Activated CD8-positive, alpha-beta memory T cell treated with anti-CD3 and anti-CD28 coated beads, Interleukin-2, amount 10 ng/mL, durations not matched to agents 7 days and 5 days (primary cell): ENCODE measurements at places on chromosomes 6 and 20. TPM values are rescaled to one million over a fixed set of nuclear protein-coding genes. Genes with fewer than 3 reads are reported as not detected.

- no peaks in the 10 kb centered on the region for H3K4me1 ChIP-seq
- no peaks in the 10 kb centered on the region for H3K36me3 ChIP-seq
- H3K27ac ChIP-seq, result no peak overlapping the region
- H3K27me3 ChIP-seq, result no peaks in the 10 kb centered on the region
- no peak for DNase-seq
Observed at GRCh38 chr20:42862446-42862845, 327.3 kb downstream of the PTPRT start.

Gene VARS1
- 140 TPM for total RNA-seq

Gene ELOVL4
- total RNA-seq, result 2.1 TPM

DNA sequence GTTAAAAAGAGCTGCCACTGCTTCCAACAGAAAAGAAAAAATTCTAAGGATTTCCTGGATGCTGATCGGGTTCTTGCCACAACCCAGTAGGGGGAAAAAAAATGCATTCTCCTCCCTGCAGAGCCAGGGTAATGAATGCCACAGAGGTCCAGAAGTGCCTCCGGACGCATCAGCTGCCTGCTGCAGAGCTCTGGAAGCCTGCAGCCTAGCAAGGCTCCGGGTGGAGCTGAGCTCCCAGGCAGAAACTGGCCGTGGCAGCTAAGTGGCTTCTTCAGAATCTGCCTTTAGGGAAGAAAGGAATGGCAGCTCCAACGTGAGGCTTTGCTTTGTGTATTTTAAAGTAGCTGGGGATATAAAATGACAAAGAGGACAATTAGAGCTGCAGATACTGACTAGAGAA lies 155.0 kb downstream of the CFAP61 start:
- H3K36me3 ChIP-seq, result no peaks in the 10 kb centered on the region
- H3K27me3 ChIP-seq, result peaks cover 4% of the 10 kb centered on the region
- H3K4me3 ChIP-seq, result no peak overlapping the region
- H3K27ac ChIP-seq, result no peak overlapping the region
- no peak for DNase-seq

DNA sequence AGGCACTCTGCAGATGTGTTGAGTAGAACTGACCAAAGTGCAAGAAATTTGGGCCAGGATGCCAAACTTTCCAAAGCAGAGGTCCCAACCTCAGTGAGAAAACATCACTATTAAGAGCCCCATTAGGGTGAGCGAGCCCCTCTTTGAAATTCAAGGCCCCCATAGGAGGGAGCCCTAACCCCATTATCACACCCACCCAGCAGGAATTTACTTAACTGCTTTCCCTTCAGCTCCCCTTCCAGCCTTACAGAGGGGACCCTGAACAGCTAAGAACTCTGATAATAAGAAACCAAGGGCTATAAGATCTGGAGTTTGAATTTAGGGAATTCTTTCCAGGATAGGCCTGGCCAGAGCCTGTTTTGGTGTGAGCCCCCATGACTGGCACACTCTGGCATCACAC lies 130.6 kb downstream of the NFATC2 start:
- H3K4me3 ChIP-seq, result no peak overlapping the region
- H3K4me1 ChIP-seq, result peaks cover 90% of the 10 kb centered on the region
- DNase-seq, result no peak
- peak overlapping the region; percentile 79 for H3K27ac ChIP-seq

GRCh38 chr6:90516074-90516660 lies 70.7 kb downstream of the MAP3K7 start:
- no peak for DNase-seq
- peaks cover 31% of the 10 kb centered on the region for H3K36me3 ChIP-seq

Gene IPCEF1
- 17.3 TPM for total RNA-seq

DNA sequence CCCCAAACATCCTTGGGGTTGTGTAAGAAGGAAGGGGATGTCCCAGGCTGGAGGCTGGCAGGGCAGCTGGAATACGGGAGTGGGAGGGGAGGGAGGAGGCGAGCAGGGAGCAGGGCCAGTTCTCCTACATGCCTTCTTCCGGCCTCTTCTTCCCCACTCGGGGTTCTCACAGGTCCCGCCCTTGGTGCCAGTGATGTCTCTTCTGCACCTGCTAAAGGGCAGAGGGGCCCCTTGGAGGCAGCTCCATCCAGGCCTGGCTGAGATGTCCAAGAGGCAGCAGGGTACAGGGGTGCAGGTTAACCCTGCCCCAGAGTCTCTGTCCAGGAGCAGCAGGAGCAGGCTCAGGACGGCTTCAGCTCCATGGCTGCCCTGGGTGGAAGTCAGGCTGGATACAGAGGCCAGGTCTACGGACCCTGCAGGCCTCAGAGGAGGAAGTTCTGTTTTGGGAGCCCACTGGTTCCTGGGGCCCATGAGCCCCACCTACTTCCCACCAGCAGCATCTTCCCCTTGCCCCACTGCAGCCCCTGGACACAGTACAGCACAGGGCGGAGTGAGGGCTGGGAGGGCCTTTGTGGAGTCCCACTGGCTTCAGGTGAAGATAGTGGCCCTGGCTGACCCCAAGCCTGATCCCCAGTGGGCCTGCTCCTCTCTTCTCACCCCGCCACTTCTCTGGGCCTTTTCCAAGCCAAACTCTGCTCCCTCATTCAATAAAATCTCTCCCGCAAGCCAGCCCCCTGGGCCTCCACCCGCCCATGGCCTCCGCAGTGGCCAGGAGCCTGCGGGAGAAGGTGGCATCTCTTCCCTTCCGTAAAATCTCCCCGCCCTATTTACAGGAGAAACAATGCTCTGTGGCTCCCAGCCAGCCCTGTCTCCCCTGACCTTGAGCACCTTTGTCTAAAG lies 60.4 kb downstream of the YTHDF1 start:
- H3K27me3 ChIP-seq, result peaks cover 8% of the 10 kb centered on the region
- no peaks in the 10 kb centered on the region for H3K4me1 ChIP-seq
- DNase-seq, result no peak
- H3K36me3 ChIP-seq, result no peaks in the 10 kb centered on the region
- no peak overlapping the region for H3K4me3 ChIP-seq

- peaks cover 65% of the 10 kb centered on the region for H3K27me3 ChIP-seq
- H3K4me3 ChIP-seq, result no peak overlapping the region
- no peak overlapping the region for H3K27ac ChIP-seq
- peaks cover 17% of the 10 kb centered on the region for H3K4me1 ChIP-seq
- no peaks in the 10 kb centered on the region for H3K36me3 ChIP-seq
- DNase-seq, result no peak
Observed at GRCh38 chr20:44185574-44185973, 1.4 kb downstream of the JPH2 start.

Gene BPI
- total RNA-seq, result not detected

GRCh38 chr20:34980543-34981233 lies 25.0 kb downstream of the MYH7B start:
- H3K36me3 ChIP-seq, result no peaks in the 10 kb centered on the region
- H3K27me3 ChIP-seq, result peaks cover 10% of the 10 kb centered on the region
- no peak for DNase-seq
- H3K4me3 ChIP-seq, result no peak overlapping the region
- no peak overlapping the region for H3K27ac ChIP-seq

GRCh38 chr20:9912858-9913434 lies 74.1 kb upstream of the PAK5 start:
- peak; percentile 44 for DNase-seq
- no peaks in the 10 kb centered on the region for H3K4me1 ChIP-seq
- H3K27ac ChIP-seq, result no peak overlapping the region
- peaks cover 15% of the 10 kb centered on the region for H3K27me3 ChIP-seq

DNA sequence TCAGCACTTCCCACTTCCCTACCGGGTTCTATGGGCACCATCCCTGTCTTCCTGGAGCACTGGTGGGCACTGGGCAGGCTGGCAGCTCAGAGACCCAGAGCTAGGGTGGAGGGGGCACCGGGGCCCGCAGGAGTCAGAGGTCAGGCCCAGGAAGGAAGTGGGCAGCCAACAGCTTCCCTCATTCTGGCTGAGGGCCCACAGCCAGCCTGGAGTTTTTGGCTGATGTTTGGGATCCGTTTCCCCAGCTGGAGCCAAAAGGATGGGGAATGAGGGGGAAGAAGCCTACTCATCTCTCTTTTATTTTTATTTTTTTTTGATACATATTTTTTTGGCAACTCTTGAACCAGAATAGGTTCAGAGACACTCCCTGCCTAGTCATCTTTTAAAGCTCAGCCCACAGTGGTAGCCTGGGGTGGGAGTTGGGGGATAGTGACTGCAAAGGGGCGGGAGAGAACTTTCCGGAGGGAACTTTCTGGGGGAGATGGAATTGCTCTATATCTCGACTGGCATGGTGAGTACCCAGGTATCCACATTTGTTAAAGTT lies 54.2 kb upstream of the MLN start:
- H3K4me1 ChIP-seq, result peaks cover 72% of the 10 kb centered on the region
- peak overlapping the region; percentile 32 for H3K27ac ChIP-seq
- DNase-seq, result no peak
- peaks cover 21% of the 10 kb centered on the region for H3K27me3 ChIP-seq
- no peaks in the 10 kb centered on the region for H3K36me3 ChIP-seq

- no peak overlapping the region for H3K27ac ChIP-seq
- no peak for DNase-seq
- H3K27me3 ChIP-seq, result no peaks in the 10 kb centered on the region
- no peaks in the 10 kb centered on the region for H3K36me3 ChIP-seq
- no peak overlapping the region for H3K4me3 ChIP-seq
- no peaks in the 10 kb centered on the region for H3K4me1 ChIP-seq
Observed at GRCh38 chr20:52941808-52942207, 30.4 kb upstream of the TSHZ2 start.

GRCh38 chr20:45752746-45753145 lies 30.6 kb downstream of the SPINT4 start:
- peaks cover 9% of the 10 kb centered on the region for H3K4me1 ChIP-seq
- no peak overlapping the region for H3K27ac ChIP-seq
- peaks cover 33% of the 10 kb centered on the region for H3K27me3 ChIP-seq
- no peak overlapping the region for H3K4me3 ChIP-seq
- no peak for DNase-seq

Gene CGAS
- total RNA-seq, result 54.3 TPM

Gene TAAR1
- not detected for total RNA-seq

DNA sequence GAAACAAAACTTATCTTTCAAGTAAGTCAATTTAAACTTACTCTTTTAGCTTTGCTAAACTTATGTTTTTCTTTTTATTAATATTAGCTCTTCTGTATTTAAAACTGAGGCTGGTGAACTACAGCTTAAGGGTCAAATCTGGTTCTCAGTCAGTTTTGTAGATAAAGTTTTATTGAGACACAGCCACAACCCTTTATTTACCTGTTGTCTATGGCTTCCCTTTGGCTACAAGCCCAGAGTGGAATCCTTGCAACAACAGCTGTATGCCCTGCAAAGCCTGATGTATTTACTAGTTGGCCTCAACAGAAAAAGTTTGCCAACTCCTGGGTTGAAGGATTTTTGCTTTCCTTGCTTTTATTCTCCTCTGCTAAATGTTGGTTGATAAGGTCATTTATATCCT lies 491.4 kb upstream of the RNF217 start:
- no peaks in the 10 kb centered on the region for H3K27me3 ChIP-seq
- H3K36me3 ChIP-seq, result no peaks in the 10 kb centered on the region
- no peak overlapping the region for H3K27ac ChIP-seq
- H3K4me3 ChIP-seq, result no peak overlapping the region
- DNase-seq, result no peak

GRCh38 chr6:87543696-87544473 lies 45.9 kb downstream of the RARS2 start:
- DNase-seq, result no peak
- peaks cover 54% of the 10 kb centered on the region for H3K36me3 ChIP-seq
- no peaks in the 10 kb centered on the region for H3K4me1 ChIP-seq
- H3K27ac ChIP-seq, result no peak overlapping the region
- no peak overlapping the region for H3K4me3 ChIP-seq
- H3K27me3 ChIP-seq, result no peaks in the 10 kb centered on the region
